Astrocyte of the hippocampus (primary cell): ENCODE measurements at places on chromosomes 11 and 22.

GRCh38 chr22:47251911-47252310 is 489.5 kb downstream of the TBC1D22A start:
- no peak for DNase-seq

DNA sequence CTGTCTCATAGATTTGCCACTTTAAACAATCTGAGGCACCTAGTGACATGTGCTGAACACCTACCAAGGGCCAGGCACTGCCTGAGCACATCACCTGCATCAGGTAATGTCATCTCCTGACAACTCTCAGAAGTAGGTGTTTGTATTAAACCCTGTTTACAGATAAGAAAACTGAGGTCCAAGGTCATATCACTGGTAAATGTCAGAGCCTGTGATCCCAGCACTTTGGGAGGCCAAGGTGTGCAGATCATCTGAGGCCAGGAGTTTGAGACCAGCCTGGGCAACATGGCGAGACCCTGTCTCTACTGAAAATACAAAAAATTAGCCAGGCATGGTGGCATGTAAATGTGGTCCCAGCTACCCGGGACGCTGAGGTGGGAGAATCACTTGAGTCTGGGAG is 39.1 kb upstream of the ACCSL start:
- DNase-seq = no peak

DNA sequence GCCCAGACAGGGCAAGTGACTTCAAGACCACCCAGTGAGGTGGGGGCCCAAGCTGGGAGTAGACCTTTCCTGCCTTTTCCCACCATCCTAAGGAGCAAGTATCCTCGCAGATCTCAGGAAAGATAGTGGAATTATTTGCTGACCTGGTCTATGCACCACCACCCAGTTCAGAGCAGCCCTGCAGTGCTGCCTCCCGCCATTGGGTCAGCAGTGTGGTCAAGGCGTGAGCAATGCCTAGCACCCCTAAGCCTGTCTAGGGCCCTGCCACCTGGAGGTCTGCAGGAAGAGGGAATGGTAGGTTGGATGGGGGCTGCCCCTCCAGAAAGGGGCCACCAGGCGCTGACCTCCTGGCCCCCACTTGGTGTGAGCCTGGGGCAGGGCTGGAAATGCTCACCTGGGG is 6.5 kb downstream of the MTFP1 start:
- DNase-seq = no peak

DNA sequence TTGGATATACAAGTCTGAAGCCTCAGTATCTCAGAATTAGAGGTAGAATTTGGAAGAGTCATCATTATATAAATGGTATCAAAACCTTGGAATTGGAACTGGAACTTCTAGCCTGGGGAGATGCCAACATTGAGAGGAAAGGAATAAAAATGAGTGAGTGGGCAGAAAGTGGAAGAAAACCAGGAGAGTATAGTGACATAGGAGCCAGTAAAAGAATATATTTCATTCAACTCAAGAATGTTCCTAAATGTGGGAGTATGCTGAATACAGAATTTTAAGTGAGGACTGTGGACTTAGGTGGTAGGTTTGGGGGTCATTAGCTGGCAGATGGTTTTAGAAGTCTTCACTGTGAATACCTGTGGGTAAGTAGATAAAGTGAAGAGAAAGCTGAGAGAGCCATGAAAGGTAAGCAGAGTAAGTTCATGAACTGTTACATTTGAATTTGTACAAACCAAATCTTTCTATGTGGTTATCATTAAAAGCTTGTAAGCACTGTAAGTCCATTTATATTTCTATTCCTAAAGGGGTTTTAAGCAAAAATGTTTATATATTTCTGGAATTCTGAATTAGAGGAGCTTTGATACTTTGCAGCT is 60.2 kb downstream of the PDHX start:
- peak; percentile 27 for DNase-seq

GRCh38 chr11:64743591-64744543 is at the start of gene RASGRP2:
Gene RASGRP2, minus strand, starts transcription at chr11:64744142. Its CDS starts 1,276 bp downstream, at chr11:64742866.
- DNase-seq = peak; percentile 49

DNA sequence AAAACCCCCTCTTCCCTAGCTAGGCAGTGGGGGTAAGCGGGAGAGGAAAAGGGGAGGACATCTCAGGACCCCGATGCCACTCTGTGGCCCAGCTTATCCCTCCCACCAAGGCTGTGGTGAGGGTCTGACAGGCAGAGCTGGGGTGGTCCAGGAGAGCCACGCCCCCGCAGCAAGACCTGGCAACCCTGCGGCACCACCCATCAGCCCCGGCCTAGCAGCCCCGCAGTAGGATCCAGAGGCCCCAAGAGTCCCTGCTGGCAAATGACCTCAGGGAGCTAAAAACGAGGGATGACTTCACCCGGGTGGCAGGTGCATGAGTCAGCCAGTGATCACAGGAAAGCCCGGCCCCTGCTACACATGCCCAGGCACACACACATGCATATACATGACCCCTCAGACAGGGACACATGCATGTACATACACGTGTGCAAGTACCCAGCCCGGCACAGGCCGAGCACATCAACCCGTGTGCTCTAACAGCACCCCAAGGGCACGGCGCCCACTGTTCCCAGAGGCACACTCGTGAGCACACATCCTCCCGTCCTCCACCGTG is 32.3 kb downstream of the ARVCF start:
- peak; percentile 83 for DNase-seq

DNA sequence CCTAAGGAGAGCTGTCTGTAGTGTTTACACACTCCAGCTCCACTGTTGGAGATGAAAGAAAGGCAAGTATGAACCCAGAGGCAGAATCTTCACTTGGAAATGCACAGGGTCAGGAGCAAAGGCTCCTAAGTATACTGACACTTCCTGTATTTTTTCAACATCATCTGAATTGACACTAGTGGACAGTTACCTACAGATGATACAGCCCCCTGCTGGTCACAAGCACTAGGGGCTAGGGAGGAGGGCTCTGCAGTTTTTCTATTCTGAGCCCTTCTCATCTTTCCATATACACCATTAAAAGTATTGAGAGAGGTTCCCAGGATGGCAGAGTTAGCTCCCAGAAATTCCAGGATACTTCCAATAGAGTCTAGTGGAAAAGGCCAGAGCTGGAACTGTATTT is 290.3 kb upstream of the API5 start:
- DNase-seq = peak; percentile 9

DNA sequence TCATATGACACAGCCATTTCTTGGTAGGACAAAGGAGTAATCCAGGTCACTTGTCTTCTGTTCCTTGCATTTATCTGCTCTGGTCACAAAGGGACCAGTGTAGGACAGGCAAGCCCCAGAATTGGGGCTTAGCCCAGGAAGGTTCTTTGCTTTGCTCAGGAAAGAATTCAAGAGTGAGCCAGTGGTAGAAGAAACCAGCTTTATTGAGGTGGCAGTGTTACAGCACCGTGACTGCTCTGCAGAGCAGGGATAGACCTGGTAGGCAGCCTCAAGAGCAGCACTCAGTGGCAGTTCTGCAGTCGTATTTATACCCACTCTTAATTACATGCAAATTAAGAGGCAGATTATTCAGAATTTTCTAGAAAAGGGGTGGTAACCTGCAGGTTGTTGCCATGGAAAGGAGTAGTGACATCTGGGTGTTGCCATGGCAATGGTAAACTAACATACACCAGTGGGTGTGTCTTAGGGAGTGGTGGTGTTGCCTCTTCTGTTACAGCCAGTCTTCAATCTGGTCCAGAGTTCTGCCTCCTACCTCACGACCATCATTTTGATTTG is 84.9 kb upstream of the RAB1B start:
- DNase-seq = no peak

- peak; percentile 70 for DNase-seq
Observed at GRCh38 chr11:72239849-72240460, 4.0 kb downstream of the PHOX2A start.

GRCh38 chr11:118935376-118935775 is 9.7 kb upstream of the BCL9L start:
- no peak for DNase-seq

DNA sequence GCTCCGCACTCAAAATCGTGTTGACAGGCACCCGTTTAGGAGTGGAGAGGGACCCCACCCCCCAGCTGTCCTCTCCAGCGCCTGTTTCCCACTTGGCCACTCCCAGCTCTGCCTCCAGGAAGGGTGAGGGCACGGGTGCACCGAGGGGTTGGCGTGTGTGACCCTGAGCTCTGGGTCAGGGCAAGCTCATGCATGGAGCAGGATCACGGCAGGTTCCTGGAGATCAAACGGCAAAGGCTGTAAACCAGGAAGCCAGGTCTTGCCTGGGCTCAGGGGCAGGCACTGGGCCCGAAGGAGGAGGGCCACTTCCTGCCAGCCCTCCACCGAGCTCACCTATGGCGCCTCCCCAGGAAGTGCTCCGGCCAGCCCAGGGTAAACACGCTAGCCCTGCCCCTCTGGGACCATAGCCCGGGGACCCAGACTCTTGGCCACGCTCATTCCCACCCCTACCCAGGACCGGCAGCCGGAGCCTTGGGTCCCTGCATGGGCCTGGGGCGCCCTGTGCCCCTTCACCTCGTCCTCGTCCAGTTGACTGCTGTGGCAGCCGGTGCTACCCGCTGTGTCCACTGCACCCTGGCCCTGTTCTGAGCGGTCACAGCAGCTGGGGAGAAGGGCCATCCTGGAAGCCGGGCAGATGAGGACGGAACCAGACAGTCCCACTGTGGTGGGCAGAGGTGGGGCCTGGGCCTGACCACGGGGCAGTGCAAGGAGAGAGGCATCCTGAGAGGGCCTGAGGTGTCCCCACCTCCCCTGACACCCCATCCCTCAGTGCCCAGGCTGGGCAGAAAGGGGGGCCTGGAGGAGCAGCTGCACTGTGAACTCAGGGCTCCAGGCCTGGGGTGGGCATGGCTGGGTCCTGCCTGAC is 1.0 kb upstream of the EPS8L2 start:
- DNase-seq = peak; percentile 9

DNA sequence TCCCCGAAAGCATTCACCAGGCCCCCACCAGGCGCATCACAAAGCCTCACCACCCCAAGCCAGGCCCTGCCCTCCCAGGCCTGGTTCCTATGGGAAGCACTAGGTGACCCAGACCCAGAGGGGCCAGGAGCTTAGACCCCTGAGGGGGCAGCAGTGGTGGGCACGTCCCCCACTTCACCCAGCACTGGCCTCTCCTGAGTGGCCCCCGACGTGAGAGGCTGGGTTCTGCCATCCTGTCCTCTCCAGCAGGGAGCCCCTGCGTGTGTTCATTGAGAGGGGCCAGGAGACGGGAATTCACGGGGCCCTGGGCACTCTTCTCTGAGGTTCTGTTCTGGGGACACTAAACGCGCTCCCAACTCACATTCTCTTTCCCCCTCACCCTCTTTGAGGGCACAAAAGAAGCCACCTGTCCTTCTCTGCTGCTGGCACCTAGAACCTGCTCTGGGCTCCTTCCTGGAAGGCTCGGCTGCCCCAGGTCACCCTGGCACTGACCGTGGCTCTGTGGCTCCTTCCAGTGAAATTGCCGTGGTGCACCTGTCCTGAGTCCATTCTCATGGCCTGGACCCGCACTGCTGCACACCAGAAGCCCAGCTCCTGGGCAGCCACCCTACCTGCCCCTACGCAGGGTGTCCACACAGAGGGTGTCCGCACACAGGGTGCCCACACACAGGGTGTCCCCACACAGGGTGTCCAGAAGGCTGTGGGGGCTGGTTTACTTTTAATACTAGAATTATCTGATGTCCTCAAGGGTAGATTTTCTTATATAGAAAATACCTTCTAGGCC is 12.2 kb downstream of the PTDSS2 start:
- no peak for DNase-seq

DNA sequence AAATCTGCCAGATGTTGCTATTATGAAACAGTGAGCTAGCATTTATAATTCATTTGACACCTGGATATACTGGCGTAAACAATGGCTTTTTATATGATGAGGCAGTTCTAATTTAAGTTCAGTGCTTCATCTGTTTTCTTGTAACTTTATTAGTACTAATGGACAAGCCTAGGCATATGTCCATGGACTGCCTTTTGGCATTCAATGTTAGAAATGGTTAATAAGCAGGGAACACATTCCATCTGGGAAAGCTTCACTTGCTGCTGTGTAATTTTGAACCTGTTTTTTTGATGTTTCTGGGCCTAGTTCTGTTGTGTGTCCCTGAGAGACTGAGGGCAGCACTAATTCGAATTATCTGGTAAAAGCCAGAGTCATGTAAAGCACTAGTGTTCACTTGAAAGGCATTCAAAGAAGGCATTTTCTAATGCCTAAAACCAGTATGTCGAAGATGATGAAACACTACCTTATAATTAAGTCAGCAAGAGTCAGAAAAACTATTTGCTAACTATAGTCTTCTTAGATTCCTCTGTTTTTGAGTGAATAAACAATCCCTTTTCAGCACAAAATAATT is 138.5 kb downstream of the SWAP70 start:
- DNase-seq = peak; percentile 75

DNA sequence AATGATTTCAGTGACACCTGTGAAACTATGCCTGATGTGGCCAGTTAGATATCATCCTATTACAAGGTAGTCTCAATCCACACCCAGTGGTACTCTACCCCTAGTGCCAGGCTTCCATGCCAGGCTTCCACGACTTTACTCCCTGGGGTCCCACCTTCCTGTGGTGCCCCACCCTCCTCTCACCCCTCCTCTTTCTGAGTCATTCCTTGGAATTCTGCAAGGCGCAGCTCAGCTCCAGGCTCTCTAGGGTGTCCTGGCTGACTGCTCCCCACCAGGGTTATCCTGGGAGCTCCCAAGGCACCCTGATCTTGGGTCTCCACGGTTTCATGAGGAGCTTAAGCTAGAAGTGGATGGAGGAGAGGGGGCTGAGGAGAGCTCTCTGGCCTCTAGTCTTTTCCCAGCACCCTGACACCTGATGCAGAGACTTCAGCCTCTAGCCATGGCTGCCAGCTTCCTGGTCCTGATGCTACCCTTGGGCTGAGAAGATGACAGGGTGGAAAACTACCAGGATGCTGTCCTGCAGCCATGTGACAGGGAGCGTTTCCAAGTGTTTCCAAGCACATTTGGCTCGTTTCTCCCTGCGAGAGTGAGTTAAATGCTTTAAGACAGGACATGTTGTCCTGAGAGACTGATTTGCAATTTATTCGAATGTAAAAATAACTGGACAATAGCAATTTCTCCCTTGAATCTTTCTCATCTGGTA is 1461.2 kb downstream of the TBC1D22A start:
- DNase-seq = no peak

DNA sequence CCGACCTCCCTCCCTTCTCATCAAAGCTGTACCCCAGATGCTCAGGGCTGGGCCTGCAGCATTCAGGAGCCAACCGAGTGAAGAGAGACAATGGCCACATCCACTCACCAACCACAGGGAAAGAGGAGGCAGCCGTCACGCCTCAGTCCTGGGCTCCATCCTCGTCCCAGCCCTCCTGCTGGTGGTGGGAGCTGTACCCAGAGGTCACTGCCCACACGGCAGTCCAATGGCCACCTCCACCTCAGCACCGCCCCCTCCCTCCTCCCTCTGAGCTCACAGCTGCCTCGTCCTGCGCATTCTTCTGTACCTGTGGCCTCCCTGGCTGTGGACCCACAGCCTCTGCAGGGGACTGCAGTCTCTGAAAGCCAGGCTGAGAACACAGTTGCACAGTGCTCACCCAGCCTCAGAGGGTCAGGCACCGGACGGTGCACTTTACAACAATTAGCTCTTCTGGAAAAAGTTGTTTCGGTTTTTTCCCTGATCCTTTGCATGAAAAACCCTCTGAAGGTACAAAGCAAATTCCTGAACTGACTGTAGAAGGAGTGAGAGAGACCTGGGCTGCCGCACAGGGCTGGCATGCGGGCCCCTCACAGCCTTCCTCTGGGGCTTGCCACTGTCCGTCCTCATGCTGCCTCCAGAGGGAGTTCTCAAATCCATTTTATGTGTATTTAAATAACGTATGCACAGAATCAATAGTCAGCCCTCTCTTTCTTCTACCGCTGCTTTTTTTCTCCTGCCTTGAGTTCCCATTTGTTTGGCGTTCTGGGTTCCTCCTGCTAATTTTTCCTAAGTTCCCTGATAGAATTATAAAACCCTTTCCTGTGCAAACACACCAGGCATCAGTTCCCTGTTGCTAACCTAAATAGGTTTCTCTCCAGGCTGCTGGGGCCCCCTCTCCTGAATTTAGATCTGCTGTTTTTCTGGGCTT is 52.7 kb downstream of the PHF21B start:
- peak; percentile 18 for DNase-seq
